ENCODE measurements at places on chromosomes 2 and 18.

DNA sequence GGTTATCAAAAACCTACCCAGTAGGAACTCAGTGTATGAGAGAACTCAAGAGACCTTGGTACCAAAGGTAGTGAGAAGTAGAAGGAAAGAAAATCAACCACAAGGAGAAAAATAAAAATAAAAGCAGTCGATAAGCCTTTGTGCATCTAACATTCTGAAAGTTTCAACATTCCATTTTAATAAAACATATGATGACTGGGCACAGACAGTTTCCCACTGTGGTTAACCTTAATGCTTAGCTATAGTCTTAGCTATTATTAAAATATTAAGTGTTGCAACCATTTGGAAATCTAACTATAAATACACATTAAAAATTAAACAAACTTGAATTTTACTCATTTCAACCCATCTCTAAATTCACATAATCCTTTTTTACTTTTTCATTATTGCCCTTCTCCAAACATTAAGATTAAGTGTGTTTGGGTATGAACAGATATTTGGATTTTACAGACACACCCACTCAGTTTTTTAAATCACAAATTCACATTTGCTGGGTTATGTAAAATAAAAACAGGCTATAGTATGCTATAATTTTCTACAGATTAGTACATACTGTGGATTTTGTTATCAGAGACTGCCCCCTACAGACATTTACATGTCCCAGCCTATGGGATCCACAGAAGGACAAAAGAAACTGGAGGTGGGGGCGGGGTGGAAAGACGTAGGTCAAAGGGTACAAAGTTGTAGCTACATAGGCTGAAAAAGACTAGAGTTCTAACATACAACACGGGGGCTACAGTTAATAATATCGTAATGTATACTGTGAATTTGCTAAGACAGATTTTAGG, 32.8 kb downstream of the SRBD1 start:
- DNase-seq: no peak

DNA sequence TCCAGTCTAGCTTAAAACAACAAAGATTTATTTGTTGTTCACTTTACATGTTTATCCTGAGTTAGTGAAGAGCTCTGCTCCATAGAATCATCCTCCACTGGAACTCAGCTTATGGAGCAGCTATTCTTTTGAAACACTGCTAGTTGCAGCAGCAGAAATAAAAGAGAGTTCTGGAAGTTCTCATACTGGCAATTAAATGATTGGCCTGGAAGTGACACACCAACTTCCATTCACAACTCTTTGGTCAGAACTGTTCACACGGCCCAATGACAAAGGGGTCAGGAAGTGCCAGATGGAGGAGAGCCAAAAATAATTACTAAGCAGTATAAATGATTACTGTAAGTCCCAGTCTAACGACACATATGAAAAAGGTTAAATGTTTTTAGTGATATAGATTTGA, 39.1 kb downstream of the FBXO11 start:
- DNase-seq: no peak

- no peak for DNase-seq
These were observed 9.6 kb upstream of the ZAP70 start for GRCh38 chr2:97703741-97704140.

GRCh38 chr2:177058747-177059146, 153.8 kb upstream of the HNRNPA3 start:
- no peak for DNase-seq

DNA sequence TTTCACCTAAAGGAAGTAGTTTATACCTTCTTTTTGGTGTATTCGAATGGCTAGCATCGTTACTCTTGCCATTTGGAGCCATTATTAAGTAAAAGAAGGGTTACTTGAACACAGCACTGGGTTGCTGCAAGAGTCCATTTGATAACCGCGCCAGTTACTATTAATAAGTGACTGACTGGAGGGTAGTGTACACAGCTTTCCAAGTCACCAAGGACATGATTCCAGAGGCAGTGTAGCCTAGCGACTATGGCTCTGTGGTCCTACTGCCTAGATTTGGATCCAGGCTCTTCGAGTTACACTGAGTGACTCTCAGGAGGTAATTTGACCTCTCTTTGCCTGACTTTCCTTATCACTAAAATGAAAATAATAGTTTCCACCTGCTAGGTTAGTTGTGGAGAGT, 206.8 kb downstream of the MEIS1 start:
- DNase-seq: no peak

DNA sequence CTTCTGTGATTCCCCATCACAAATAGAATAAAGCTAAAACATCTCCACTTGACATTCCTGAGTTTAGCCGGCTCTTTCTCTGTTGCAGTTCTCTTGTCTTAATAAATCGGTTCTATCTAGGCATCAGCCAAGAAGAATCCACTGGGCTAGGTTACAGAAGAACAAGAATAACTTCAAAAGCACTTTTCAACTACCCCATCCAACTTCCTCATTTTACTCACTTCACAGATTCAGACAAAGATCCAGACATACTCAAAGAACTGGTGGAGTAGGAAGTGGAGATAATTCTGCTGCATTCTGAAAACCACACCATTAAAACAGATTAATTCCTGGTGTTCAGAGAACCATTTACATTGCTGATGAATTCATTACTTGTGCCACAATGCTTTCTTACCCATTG, 9.6 kb upstream of the ALPK2 start:
- DNase-seq: no peak

GRCh38 chr2:8822218-8822617, 15.2 kb downstream of the KIDINS220 start:
- DNase-seq: no peak

DNA sequence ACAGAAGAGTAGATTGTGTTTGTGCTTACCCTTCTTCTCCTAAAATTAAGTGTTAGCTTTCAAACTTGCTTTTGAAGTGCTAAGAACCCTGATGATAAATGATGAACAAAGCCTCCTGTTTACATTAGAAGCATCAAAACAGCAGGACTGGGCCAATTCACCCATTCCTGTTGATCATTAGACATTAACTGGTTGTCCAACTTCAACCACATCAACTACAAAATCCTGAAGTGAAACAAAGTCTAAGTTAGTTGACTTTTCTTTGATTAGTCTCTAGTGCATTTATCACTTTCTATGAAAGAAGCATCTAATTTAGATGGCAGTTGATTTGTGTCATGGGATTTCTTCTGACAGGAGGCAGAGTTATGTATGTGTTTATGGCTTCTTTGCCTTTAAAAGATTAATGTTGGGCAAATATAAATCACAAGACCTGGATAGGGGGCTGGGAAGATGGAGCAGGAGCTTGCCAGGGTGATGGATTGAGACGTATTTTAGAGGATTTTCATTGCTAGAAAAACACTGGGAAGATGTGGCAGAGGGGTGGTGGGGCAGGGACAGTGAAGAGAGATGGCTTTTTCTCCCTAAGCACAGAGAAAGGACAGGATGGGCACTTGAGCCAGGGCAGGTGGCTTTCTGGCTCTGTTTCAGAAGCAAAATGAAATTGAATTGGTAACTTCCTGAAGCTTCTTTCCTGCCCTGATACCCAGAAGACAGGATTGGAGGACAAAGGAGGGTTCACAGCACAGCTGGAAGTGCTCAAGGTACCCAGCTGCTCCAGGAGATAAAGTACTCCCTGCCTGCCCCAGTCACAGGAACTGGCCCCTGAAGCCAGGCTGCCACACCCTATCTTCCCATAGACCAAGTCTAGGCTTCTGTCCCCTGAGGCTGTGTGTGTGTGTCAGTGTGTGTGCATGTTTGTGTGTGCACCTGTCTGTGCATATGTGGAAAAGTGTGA, 20.5 kb downstream of the GYPC start:
- no peak for DNase-seq

- no peak for DNase-seq
These were observed 142.8 kb downstream of the CCDC148 start for GRCh38 chr2:158313734-158314133.

- DNase-seq: no peak
These were observed 20.5 kb downstream of the TYMS start for GRCh38 chr18:677951-678381.

- no peak for DNase-seq
These were observed 74.7 kb downstream of the HNRNPLL start for GRCh38 chr2:38528008-38528442.

- no peak for DNase-seq
These were observed at the start of gene NTSR2 for GRCh38 chr2:11669454-11670291. TSS of gene NTSR2 (minus strand) at chr2:11670195. CDS start at chr2:11670129, 66 bp downstream.

DNA sequence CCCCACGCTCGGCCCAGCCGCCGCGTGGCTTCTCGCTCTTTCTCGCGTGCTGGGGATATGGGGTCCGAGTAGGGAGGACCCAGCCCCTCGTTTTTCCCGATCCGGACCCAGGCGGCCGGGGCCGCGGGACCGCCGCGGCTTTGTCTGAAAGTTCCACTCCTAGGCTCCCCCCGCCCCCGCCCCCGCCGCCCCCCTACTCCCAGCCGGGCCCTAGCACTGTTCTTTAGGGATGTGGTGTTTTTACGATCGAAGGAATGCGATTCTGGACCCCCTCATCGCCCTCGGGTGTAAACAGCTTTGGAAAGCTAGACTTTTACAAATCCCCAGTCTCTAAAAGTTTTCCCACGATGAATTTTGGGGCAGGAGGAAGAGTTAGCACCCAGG, 819 bp downstream of the TGIF1 start:
- DNase-seq: no peak

GRCh38 chr2:236075802-236076201, 92.4 kb downstream of the GBX2 start:
- no peak for DNase-seq
